ENCODE measurements at places on chromosomes 3 and 15.
A peak's percentile ranks its signal among the peaks of the same experiment; 100 is the strongest.

DNA sequence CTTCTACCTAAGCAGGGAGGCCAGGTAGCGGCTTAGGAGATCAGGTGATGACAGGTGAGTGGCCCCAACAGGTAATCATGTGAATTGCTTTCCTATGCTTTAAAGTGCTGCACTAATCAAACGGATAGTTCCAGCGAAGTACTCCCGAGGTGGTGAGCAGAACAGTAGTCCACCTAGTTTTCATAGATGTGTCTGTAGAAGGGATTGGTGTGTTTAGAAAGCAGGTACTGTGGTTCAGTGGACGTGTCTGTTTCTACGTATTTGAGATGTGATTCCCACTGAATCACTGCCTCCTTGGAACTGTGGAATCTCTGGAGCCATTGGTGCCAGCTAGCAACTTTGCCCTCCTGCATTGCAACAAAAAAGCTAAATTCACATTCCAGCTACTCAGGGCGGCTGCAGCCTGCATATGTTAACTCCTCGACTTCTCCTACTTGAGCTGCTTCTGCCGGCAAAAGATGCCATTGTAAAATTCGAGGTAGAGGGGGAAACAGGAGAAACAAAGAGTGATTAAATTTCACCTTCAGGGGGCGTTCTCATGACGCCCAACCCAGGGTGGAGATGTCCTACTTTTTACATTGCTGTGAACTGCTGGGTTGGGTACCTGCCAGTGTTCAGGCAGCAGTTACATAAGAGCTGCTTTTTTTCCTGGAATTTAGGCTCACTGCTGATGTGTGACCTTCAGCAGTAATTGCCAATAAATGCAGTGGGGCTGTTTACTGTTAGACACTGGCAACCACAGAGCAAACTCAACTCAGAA lies 227.3 kb downstream of the ITPR1 start:
- DNase-seq = no peak

DNA sequence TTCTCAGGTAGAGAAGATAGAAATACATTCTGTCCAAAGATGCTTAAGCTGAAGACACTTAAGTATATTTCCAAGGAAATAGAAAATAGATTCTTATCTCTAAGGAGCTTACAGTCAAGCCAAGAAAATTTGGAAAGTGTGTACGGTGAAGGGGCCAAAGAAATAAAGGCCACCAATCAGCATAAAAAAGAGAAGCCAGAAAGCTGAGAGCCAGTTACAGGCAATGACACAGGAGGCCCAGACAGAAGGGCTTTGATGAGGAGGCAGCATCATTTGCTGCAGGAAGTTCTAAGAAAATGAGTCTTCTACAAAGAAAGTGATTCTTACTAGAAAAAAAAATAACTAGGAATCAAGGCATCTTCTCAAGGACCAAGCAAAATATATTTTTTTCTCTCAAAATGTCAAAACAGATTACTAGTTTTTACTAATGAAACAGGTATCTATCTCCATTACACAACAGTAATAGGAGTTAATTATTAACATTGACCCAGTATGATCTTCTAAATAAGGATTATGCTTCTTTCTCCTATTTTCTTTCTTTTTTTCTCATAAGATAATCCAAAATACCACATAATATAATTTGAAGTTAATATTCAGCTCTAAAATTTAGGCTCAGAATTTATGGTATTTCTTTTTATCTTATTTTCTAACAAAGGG lies 82.1 kb upstream of the PHLDB2 start:
- DNase-seq = no peak

GRCh38 chr15:84033793-84034553 lies 201.6 kb upstream of the GOLGA6L4 start:
- no peak for DNase-seq

DNA sequence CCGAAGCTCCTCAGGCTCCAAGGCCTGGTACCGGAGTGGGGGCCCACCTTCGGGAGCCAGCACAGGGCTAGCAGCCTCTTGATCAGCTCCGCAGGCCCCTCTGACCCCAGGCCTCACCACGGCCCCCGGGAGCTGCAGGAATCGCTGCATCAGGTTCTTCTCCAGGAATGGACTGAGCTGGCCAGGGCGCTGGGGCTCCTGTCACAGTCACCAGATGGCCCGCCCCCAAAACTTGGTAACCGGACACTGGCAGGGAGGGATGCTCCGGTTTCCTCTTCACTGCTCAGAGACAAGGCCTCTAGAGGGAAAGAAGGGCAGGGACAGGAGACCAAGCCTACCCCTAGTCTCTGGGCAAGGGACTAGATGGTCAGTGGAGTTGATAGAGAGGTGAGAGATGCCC lies 9.9 kb downstream of the AP3B2 start:
- no peak for DNase-seq

DNA sequence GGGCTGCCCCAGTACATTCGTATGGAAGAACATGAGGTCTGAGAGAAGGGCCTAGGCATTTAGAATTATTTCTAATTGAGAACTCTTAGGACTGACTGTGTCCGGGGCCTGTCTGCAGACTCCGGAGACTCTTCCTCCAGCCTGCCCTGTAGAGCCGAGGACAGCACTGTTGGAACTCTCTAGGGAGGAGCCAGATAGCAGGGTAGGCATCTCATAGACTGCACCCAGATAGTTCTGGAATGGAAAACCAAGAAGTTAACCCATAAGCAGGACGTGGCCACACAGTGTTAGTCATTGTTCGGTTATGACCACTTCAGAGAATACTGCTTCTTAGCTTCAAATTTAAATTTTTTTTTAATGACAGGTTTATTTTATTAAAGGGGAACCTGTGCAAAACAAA lies 59.5 kb downstream of the SNRK start:
- no peak for DNase-seq

DNA sequence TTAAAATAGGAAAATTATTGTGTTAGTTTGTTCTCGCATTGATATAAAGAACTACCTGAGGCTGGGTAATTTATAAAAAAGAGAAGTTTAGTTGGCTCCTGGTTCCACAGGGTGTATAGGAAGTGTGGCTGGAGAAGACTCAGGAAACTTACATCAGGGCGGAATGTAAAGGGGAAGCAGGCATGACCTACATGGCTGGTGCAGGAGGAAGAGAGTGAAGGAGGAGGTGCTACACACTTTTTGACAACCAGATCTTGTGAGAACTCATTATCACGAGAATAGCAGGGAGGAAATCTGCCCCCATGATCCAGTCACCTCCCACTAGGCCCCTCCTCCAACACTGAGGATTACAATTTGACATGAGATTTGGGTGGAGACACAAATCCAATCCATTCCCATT lies 490.7 kb downstream of the RBMS3 start:
- DNase-seq = no peak

GRCh38 chr3:64150623-64151207 lies 74.6 kb downstream of the PRICKLE2 start:
- no peak for DNase-seq

DNA sequence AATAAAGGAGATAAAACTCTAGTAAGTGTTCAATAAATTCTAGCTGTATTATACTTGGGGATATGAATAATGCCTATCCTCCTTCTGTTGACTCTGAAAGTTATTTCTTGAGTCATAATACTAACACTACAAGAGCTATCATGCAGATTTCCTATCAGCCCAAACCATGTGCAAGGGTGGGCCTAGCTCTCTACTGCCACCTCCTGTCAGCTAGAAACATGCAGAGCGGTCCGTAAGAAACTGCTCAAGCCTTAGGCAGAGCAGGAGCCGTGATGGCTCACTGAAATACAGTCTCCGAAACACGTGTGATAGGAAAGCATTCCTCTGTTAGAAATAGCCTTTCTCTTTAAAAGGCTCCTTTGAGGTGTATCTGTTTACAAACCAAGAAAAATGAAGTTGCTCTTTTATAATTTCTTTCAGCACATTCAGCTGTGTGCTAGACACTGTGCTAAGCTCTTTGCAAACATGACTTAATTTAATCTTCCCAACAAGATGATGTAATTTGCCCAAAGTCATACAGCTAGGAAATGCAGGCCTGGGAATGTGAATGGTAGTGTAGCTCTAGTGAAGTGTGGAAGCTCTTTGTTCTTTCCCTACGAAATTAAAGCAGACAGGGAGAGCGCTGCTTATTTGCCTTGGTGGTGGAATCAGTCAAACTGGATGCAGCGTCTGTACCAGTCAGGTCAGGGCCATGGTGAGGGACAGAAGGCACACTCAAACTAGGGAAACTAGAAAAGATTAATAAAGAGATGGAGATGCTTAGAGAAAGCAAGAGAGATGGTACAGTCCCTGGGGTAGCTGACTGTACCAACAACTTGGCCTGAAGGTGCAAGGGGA lies 43.1 kb downstream of the MTHFS start:
- peak; percentile 84 for DNase-seq

- no peak for DNase-seq
Measured at GRCh38 chr3:41681479-41681878, 280.4 kb downstream of the ULK4 start.

DNA sequence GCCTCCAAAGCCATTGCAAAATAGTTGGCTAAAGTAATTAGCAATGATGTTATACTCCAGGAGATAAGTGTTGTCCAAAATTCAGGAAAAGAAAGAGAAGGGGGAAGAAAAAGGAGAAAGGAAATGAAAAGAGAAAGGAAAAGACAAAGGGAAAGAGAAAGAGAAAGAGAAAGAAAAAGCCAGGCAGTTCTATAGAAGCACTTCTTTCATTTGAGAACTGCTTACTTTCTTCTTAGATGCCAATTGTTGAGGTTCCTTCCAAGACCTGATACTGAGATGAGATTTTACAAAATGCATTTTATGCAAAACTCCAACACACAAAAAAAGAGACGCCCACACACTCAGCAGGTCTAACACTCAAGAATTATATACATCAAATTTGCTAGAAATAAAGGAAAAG lies 298.4 kb downstream of the KCNH8 start:
- DNase-seq = no peak

GRCh38 chr3:125624341-125624740 lies 29.0 kb upstream of the OSBPL11 start:
- DNase-seq = no peak

- no peak for DNase-seq
Measured at GRCh38 chr15:99096894-99097426, 7.9 kb upstream of the SYNM start.

GRCh38 chr3:153614563-153614962 lies 452.5 kb downstream of the RAP2B start:
- DNase-seq = no peak

DNA sequence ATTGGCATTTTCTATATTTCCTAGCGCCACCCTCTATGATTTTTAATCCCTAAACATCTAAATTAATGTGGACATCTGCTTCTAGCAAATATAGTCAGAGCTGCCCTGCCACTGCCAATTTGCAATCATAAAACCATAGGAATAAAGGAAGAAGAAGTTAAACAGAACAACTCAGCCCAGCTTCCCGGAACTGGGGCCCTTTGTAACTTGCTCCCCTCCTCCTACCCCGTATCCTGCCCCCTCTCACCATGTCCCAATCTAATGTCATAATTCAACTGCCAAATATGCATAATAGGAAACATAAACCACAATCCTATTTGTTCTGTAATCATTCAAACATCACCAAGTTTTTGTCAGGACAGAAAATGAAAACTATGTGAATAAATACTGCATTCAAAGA lies 74.4 kb upstream of the ACP3 start:
- DNase-seq = no peak

GRCh38 chr3:129651435-129652202 lies 45.1 kb upstream of the PLXND1 start:
- DNase-seq = no peak

DNA sequence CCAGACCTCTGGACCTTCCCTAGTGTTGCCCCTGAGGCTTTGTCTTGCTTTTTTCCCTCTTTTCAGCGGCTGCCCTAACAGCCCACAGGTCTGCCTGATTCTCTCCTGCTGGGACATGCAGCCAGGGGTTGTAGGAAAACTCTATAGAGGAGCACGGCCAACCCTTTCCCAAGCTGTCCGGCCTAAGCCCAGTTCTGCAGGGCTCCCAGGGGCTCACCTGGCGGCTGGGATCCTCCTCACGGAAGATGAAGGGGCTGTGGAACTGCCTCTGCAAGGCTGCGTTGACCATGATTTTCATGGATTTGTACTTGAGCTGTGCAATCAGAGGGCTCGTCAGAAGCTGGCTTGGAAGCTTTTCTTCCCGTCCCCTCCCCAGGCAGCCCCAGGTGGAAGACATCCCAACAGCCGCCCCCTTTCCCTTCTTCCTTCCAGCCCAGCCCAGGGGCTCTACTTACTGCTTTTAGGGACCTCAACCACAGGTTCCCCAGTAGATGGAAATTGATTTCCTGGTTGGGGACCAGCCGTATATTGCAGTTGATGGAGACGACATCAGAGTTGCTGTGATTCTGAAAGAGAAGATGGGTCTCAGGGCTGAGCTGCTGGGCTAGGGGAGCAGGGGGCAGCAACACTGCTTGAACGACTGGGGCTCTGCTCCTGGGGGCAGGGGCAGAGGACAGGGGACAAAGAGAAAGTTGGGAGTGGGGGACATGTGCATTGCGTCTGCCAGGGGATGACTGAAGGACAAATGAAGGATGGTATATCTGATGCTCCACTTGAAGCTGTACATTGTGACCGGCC lies 29.8 kb downstream of the FEM1B start:
- DNase-seq = no peak

- no peak for DNase-seq
Measured at GRCh38 chr3:24272875-24273274, 221.8 kb downstream of the THRB start.

DNA sequence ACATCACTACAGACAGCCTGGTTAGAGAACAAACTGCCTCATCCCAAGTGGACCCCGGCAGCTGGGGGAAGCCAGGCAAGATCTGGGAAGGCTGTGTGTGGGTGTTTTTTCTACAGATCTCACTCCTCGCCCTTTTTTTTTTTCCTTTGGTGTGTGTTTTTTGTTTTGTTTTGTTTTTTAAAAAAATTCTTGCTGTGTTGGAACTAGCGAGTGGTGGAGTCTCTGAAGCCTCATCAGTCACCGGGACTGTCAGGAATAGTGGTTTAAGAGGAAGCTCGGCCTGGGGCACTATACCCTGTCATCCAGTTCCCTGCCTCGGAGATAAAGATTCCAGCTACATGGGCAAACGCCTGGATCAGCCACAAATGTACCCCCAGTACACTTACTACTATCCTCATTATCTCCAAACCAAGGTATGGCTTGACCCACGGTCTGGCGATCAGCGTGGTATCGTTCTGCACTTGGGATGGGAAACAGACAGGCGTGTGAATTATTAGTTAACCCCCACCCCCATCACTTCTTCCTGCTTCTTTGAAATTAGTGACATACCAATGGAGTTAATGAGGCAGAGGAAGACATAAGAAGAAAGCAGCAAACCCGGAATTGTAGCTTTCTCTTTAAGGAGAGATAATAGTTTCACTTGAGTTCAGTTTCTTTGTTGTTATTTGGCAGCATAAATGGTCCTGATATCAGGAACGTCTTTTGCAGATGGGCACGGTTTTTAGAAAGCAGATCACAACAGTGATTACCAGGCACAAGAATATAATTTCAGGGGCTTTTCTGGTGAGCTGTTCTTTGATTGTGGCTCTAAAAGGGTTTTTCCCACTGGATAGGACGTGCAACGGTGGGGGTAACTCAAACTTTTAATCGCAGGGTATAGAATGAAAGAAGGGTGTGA lies 722 bp downstream of the RBMS3 start:
- no peak for DNase-seq
